ENCODE measurements at places on chromosomes 7 and 10.

DNA sequence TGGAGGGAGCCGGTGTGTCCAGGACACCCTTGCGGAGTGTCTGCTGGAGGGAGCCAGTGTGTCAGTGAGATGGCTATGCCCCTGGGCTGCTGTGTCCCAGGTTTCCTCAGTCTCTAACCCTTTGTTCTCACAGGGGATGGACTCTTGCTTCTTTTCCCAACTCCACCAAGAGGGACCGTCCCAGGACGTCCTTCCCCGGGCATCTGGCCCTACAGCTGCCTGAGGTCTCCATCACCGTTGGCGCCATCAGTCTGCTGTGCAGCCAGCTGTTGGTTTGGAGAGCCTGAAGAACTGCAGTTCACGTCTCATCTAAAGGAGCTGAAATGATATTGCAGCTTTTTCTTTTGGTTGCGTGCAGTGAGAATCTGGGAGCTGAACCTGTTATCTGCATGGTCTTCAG is 136.2 kb downstream of the VIPR2 start:
- DNase-seq, result no peak

DNA sequence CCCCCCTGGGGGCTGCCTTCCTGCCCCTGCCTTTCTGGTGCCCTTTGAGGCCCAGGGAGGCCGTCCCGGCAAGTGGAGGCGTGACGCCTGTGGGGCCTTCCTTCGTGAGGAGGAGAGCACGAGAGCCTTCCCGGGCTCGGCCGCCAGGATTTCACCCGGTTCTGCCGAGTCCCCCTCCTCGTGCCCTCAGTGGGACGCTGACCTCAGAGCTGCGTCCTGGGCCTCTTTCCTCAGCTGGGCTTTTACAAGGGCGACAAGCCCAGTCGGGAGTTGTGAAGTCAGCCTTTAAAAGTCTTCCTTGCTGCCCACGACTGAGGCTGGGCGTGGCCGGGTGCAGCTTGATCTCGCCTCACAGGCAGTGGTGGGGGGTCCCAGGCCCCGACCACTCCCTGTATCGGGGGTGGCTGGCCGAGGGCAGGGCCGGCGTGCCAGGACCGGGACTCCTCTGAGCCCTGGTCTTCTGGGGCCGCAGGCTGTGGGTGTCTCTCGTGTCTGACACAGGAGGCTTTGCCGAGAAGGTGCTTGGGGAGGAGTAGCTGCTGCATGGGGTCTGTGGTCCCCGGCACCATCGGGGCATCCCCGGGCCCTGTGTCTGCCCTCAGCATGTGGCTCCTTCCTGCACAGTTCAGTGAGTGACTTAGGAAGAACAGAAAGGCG is 41.8 kb downstream of the FAM20C start:
- no peak for DNase-seq

GRCh38 chr7:105438254-105438653 is 49.5 kb upstream of the SRPK2 start:
- DNase-seq, result no peak

- no peak for DNase-seq
Observed at GRCh38 chr7:68671046-68671445, 927.2 kb upstream of the AUTS2 start.

DNA sequence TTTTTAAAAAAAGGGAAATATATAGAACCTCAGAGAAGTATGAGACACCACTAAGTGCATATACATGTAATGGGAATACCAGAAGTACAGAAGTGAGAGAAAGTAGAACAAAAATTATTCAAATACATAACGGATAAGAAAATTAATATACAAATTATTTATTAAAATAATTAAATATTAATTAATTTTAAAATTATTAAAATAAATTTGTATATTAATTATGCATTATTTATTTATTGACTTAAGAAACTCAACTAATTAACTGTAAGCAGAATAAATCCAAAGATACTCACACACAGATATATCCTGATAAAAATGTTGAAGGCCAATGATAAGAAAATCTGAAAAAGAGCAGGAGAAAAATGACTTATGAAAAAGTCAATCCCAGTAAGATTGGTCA is 1333.5 kb upstream of the CELF2 start:
- no peak for DNase-seq

- DNase-seq, result no peak
Observed at GRCh38 chr7:95578299-95578855, 17.9 kb downstream of the PDK4 start.

DNA sequence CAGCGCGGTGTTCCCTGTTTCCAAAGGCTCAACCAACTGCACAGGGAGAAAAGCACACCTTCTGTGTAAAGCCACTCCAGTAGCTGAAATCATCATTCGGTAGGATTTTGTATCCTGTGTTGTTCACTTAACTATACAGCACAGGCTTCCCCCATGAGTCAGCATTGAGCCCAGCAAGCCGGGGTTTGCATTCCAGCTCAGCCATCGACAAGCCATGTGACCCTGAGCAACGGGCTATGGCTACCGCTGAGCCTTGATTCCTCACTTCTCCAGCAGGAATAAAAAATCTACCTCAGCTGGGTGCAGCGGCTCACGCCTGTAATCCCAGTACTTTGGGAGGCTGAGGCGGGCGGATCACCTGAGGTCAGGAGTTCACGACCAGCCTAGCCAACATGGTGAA is 44.1 kb upstream of the ATP6V0A4 start:
- DNase-seq, result no peak

Measured in CD4-positive, alpha-beta T cell treated with Interleukin-21 for 1 hour (primary cell).